Stromal cell of bone marrow (primary cell): ENCODE measurements at places on chromosomes 13 and 19.
A peak's percentile ranks its signal among the peaks of the same experiment; 100 is the strongest.

DNA sequence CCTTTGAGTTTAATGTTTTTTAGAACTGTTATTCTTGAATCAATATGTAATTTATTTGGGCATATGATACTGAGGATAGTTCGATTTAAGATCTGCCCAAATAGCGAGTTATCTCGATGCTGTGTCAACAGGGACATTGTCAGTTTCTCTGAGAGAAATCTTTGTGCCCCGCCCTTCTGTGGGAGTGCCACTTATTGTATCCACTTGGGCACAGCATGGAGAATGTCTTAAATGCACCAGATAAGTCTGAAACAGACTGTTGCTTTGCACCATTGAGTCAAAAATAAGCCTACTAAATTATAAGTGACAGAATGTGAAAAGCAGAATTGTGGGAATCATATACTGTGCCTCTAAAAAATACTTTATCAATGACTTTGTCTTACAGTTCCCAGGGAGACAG lies 45.6 kb downstream of the RNASEH2B start:
- DNase-seq = no peak

GRCh38 chr19:5112681-5113575 lies 144.0 kb downstream of the KDM4B start:
- DNase-seq = peak; percentile 18

DNA sequence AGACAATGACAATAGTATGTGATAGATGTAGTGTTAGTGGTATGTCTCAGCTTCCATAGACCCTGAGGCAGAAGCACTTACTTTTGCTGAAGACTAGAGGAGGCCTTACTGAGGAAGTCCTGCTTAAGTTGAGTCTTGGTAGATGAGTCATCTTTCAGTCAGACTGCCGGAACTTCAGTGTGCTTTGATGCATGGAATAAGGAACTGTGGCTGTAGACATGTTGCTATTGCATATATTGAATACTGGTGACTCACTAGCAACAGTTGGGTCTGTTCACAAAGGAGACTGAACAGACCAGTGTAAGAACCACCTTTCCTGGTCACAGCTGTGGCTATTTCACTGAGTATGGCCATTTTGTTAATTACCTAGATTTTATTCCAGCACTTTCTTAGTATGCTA lies 1000.6 kb downstream of the OLFM4 start:
- no peak for DNase-seq

DNA sequence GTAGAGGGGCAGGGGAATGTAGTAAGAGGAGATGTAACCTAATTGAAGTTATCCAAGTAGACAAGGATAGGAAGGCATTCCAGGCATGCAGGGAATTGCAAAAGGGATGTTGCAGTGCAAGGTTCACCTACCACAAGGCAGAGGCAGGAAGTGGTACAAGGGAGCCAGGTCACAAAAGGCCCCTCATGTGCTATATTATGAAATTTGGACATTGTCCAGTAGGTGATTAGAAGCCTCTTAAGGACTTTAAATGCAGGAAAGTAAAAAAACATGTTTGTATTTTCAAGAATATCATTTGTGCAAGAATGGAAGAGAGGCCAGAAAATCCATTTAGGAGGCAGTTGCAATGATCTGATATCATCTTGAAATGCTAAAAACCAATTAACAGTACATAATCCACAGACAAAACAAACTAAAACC lies 111.4 kb downstream of the FRY start:
- DNase-seq = no peak

GRCh38 chr19:413756-414420 lies 4.9 kb upstream of the C2CD4C start:
- no peak for DNase-seq

GRCh38 chr13:19183676-19184075 lies 2.1 kb upstream of the TUBA3C start:
- no peak for DNase-seq

- DNase-seq = no peak
Observed at GRCh38 chr13:108031865-108032264, 183.5 kb downstream of the LIG4 start.

DNA sequence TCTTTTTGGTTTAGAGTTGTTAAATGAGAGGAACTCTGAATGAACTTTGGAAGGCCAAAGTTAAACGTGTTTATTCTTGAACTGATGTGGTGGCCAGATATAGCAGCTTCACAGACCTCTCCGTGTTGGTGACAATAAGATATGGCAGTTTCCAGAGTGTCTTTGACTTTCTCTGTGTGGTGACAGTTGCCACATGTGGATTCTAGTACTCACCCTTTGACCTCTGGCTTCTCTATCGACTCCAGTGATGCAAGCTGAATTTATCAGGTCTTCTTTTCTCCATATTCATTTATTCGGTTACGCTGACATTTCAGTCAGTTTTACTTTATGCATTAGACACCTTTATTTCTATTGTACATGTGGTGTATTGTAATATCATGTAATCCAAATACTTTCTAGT lies 1469.5 kb downstream of the SLITRK1 start:
- DNase-seq = no peak

DNA sequence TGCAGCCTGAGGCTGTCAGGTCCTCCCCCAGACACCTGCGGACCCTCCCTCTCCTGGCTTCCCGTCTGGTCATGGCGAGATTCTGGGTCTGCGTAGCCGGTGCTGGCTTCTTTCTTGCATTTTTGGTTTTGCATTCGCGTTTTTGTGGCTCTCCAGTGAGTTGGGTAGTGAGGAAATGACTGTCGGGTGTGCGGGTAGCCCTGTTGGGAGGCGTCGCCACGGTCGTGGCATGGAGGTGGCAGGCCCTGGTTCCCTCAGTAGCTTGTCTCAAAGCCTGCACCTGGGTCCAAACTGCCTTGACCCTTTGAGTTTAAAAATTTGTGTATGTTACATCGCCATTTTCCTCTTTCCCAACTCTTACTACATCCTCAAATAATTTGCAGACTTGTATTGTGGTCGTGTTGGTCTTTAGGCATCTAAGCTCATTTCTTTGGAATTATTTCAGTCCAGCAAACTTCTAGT lies 344 bp downstream of the NHLRC3 start:
- DNase-seq = no peak

DNA sequence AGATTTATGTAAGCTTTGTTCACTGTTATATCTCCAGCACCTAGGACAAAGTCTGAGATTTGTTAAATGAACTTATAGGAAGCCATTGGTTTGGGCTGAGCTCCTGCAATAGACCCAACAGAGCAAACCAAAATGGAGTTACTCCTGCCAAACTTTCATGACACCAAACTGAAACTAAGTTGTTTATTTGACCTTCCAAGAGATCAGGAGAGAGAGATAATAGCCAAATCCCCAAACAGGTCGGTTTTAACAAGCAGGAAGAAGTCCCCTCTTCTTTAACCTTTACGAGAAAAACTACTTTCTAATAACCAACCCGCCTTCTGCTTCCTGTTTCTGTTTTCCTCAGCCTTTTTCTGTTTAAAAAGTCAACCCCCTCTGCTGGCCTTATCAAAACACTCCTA lies 54.9 kb upstream of the ATP12A start:
- DNase-seq = no peak

DNA sequence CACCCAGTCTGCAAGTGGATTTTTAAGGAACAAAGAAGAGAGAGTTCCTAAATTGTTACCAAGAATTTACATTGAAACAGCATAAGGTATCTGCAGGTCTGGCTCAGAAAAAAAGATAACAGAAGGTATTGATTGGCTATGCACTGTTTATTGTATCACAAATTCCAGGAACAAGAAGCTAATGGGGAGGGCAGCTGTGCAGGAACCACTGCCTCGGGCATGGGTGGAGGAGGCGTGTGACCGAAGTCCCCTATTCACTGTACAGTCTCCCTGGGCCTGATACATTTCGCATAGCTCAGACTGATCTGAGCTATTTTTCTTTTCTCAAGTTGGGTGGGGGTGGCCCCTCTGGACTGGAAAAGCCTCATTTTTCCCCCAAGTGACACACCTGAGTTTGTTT lies 11.7 kb downstream of the NECTIN2 start:
- no peak for DNase-seq

GRCh38 chr19:32773126-32773525 lies 53.6 kb downstream of the TDRD12 start:
- no peak for DNase-seq

DNA sequence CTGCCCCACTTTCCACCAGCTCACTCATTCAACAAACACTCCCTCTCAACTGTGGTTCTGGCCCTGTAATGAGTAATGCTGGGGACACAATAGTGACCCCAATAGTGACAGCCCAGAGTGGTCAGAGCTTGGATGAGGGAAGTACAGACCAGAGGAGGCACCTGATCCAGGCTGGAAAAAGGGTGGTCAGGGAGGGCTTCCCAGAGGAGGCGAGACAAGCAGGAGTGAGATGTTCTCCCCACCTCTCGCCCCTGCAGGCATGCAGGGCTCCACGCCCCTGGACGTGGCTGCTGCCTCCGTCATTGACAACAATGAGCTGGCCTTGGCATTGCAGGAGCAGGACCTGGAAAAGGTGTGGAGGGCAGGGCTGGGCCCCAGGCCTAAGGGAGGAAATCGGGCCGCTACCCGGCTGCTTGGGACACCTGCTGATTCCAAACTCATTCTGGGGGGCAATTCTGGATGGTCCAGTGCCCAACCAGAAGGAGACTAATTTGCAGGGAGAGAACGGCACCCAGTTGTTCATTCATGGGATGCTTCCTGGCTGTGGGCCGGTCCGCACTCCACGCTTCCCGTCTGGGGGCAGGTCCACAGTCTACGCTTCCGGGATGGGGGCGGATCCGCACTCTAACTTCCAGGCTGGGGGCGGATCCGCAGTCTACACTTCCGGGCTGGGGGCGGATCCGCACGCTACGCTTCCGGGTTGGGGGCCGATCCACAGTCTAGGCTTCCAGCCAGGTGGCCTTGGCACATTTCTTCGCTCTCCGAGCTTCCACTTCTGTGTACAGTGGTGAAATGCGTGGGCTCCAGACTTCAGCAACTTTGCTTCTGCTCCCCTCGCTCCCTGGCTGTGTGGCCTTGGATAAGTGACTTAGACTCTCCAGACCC lies 63.4 kb downstream of the RYR1 start:
- no peak for DNase-seq

DNA sequence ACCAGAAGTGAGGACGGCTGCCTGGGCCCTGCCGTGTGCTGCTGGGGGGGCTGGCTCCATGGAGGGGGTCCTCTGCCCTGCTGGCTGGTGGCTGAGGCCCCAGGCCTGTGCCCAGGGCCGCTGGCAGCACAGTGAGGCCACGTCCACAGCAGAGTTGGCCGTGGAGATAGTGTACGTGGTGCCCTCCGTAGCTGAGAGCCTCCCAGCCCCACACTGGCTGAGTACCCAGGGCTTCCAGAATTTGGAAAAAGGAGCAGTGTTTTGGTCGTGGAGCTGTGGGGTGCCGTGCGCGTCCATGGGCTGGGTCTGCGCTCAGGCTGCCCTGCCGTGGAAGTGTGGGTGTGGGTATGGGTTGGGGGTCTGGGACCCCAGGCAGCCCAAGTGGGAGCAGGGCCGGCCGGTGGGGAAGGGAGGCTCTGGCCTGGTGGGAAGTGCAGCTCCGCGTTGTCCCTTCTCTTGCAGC lies 5.9 kb downstream of the PTBP1 start:
- no peak for DNase-seq

- no peak for DNase-seq
Observed at GRCh38 chr19:12788682-12789097, 2.6 kb upstream of the JUNB start.
